Spinal cord (tissue), 10 donors: ENCODE measurements at places on chromosomes 13 and 19.

DNA sequence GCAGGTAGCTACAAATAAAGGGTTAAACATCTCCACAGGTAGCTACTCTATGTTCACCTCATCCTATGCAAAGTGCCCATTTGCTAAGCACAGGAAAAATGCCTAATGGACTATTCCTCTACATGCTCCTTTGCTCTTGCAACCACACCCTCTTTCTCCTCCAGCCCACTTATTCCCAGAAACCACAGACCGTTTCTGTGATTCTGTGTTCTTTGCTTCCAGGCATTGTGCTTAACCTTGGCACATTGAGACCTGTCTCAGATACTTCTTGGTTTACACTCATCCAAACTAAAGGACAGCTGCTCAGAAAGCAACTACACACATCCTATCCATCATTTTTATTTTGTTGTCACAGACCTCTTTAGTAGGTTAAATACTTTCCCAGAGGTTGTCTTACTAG is 785.0 kb upstream of the MIR17HG start:
- DNase-seq: no peak

GRCh38 chr13:60230593-60230992 is 66.9 kb upstream of the DIAPH3 start:
- DNase-seq: no peak

DNA sequence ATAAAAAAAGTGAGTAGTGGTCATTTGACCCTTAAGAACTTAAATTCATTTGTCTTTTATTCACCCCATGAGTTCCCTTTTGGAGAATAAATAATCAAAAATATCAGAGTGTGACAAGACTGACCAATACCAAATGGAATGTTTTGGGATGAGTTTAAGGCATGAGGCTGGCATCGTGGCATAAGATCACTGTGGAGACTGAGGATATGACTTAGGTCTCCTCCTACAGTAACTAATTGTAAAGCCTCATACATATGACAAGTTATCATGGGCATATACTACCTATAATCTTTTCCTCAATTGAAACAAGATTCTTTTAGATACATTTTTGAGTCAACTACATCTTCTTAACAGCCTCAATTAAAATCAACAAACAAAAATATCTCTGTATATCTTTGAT is 782.0 kb downstream of the SLITRK1 start:
- no peak for DNase-seq

GRCh38 chr13:81116461-81117282 is 775.7 kb upstream of the SPRY2 start:
- no peak for DNase-seq

DNA sequence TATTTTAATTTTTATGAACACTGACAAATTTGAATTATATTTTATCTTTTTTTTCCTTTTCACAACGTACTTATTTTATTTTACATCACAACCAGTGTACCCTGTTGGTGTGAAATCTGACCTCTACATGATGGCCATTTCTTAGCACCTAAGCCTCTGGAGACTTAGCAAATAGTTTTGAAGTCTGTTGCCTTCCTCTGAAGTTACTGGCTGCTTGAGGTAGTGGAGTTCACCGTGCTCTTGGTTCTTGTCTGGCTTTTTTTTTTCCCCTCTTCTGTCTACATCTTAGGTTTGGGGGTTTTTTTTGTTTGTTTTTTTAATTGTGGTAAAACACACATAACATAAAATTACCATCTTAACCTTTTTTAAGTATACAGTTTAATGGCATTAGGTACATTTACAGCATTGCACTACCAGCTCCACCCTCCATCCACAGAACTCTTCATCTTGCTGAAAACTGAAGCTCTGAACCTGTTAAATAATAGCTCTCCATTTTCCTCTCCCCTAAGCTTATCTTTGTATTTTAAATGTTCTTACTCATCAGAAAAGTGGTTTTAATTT is 94.1 kb upstream of the MLNR start:
- no peak for DNase-seq

DNA sequence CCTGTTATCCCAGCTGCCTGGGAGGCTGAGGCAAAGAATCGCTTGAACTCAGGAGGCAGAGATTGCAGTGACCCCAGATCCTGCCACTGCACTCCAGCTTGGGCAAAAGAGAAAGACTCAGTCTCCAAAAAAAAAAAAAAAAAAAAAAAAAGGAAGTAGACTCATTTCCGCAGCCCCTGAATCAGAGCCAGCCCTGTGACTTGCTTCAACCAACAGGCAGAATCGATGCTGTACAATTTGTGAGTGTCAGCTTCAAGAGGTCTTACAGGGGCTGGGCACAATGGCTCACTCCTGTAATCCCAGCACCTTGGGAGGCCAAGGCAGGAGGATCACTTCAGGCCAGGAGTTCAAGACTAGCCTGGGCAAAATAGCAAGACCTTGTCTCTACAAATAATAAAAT is 12.8 kb downstream of the ANKRD27 start:
- no peak for DNase-seq

- no peak for DNase-seq
These were observed 2.0 kb upstream of the CCDC97 start for GRCh38 chr19:41307954-41308449.

GRCh38 chr19:1754636-1755466 is 1.5 kb downstream of the ONECUT3 start:
- DNase-seq: no peak

DNA sequence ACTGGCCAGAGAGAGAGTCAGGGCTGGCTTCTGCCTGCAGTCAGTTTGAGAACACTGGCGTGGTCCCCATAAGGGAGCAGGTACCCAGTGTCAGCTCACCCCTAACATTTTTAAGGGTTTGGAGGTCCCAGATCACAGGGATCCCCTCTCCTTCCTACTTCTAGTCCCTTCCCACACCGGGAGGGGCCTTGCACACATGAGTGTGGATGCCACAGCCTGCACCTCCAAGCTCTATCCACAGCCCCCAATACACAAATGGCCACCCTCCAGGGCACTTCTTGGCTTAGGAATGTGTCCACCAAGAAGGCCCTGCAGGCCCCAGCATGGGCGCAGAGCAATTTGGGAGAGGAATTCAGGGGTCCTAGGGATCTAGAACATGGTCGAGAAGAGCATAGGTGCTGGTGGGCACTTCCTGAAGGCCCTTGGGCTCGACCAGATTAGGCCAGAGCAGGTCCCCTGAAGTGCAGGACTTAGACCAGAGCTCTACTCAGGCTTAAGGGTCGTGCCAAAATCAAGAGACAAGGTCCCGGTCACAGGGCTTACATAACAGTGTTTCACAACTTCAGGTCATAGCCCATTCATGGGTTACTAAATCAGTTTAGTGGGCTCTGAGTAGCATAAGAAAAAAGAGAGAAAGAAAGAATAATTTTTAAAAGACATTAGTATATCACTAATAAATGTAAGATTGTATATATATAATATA is 16.0 kb downstream of the FXYD5 start:
- no peak for DNase-seq

DNA sequence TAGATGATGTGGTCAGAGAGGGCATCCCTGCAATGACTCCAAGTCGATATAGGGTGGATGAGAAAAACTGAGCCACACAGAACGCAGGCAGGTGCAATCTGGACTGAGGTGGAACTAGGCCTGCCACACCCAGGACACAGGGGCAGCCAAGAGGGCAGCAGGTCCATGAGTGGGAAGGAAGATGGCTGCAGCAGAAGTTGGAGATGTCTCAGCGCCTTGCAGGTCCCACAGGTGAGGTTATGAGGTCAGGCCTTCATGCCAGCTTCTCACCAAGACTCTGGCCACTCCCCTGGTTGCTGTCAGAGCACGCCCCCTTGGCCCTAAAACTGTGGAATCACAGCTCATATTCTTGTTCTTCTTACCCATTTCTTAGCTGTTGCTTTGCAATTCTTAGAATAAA is 147.7 kb upstream of the VSTM2B start:
- no peak for DNase-seq

GRCh38 chr19:7781157-7781556 is 18.1 kb downstream of the CLEC4M start:
- DNase-seq: no peak

DNA sequence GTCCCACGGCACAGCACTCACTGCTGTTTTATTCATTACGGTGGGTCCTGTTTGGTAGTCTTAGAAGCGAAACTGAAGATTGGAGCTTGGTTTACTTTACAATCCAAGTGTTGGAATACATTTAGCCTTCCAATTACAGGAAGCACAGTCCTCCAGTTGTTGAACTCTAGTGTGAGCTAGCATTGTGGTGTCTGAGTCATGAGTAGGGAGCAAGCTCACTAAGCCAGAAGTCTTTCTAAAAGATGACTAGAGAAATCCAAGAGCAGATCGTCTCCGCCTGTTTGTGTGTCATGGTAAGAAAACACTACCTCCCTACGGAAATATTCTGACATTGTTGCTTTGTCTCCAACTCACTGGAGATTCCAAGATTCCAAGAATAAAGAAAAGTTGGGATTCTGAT is 10.1 kb upstream of the SHISA2 start:
- no peak for DNase-seq

DNA sequence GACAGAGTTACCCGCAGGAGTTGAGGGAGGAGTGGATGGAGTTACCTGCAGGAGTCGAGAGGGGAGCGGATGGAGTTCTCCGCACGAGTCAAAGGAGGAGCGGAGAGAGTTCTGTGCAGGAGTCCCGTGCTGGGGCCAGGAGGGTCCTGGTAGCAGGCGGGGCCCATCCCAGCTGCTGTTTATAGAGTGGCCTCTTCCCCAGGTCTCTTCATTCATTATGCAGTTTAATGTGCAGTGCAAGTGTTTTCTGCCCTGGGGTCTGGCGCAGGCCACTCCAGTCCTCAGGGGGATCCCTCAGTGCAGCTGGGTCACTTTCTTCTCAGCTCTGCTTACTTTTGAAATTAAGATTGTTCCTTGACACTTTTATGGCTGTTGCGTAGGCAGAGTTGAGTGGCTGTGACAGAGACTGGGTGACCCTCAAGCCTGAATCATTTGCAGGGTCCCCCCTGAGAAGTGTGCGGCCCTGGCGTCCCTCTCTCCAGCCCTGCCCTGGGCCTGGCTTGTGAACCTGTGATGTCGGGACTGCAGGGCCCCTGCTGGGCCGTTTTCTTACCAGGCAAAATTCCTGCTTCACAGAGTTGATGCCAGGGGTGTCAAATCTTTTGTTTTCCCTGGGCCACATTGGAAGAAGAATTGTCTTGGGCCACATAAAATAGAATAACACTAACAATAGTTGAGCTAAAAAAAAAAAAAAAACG is 17.9 kb downstream of the TFDP1 start:
- no peak for DNase-seq

DNA sequence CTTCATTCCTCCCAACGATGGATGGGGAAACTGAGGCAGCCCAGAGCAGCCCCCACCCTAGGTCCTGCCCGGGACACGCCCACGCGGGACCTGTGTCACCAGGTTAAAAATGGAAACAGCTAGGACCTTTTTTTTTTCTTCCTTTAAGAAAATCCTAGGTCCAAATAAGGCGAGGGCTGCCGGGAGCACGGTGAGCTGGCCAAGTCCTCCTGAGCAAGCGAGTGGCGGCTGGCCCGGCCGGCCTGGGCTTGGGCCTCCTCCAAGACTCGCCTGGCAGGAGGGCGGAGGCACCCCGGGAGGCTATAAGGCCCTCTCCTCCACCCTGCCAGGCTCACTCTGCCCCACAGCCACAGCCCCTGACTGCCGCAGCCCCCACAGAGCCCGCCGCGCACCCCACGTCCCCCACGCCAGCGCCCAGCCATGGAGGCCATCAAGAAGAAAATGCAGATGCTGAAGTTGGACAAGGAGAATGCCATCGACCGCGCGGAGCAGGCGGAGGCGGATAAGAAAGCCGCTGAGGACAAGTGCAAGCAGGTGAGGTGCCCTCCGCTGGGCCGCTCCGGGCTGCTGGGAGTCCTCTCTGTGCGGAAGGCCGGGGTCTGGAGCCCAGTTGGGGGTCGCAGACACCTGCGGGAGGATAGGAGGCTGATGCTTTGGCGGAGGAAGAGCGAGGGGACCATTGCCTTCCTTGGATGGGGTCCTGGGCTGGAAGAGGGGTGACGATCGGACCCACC is 8.9 kb upstream of the TPM4 start:
- no peak for DNase-seq

- no peak for DNase-seq
These were observed 245.9 kb downstream of the ITGBL1 start for GRCh38 chr13:101698400-101698799.

DNA sequence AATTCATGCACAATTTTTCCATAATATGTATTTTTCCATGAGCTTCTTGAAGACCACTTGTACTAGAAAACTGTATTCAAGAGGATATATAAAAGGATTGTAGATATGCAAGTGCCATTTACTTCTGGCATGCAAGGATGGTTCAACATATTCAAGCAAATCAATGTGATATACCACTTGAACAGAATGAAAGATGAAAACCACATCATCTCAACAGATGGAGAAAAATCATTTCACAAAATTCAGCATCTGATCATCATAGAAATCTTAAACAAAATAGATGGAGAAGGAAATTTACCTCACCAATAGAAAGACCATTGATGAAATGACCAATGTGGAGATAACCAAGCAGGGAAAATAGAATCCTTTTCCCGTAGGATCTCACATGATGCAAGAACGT is 5.1 kb upstream of the ZNF816 start:
- no peak for DNase-seq

GRCh38 chr13:98054301-98054700 is 88.6 kb upstream of the FARP1 start:
- no peak for DNase-seq

- no peak for DNase-seq
These were observed 91.1 kb downstream of the SPACA7 start for GRCh38 chr13:112467236-112467635.

DNA sequence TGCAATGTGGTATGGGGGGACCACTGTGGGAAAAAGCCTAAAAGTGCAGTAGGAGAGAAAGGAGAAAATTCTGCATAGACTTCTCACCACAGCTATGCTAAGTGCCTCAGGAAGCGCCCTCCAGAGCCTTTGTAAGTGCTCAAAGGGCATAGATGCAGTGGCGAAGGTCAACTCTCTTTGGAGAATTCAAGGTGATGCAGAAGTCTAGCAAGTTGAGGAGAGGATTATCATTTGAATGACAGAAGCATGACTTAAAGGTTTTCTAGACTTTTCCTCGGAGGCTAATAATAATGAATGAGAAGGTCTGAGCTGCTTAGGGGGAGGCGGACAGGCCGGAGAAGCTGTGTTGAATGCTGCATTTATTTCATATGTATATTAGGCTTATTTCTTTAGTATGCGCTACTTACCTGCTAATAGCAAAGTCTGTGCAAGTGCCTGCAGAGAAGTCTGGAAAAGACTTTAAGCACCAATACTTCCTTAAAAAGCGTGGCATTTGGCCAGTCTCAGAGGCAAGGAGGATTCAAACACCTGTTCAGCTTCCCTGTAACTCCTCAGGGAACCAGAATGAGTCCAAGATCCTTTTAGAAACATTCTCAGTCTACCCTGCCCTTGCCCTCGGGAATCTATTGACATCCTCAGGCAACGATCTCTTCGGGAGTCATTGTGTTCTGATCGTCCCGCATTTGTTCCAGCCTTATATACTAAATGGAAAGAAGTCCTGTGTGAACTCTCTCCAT is 56.2 kb downstream of the FLT1 start:
- DNase-seq: no peak

- DNase-seq: no peak
These were observed 15.4 kb downstream of the RB1 start for GRCh38 chr13:48318821-48319511.

DNA sequence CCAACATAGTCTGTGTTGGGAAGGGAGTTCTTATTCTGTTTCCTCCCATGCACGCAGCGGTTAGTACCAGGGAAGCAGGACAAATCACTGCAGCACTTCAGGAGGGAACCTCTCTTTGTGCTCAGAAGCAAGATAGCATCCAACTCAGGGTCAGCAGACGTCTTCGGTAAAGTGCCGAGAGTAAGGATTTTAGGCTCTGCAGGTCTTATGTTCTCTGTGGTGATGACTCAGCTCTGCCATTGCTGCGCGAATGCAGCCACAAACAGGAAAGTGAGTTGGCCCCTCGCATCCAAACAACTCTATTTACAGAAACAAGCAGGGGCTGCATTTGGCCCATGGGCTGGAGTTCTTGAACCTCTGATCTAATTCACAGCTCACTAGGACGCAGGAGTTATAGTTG is 122.1 kb upstream of the SPATA13 start:
- DNase-seq: peak; percentile 30
